Neural crest cell (in vitro differentiated cells): ENCODE measurements at places on chromosomes 1 and 21.

GRCh38 chr21:41859297-41859980 lies 19.7 kb downstream of the PRDM15 start:
- H3K27me3 ChIP-seq = no peaks in the 10 kb centered on the region
- H3K27ac ChIP-seq = no peak overlapping the region
- H3K36me3 ChIP-seq = peaks cover 6% of the 10 kb centered on the region
- no peak for DNase-seq
- no peak overlapping the region for H3K4me3 ChIP-seq

DNA sequence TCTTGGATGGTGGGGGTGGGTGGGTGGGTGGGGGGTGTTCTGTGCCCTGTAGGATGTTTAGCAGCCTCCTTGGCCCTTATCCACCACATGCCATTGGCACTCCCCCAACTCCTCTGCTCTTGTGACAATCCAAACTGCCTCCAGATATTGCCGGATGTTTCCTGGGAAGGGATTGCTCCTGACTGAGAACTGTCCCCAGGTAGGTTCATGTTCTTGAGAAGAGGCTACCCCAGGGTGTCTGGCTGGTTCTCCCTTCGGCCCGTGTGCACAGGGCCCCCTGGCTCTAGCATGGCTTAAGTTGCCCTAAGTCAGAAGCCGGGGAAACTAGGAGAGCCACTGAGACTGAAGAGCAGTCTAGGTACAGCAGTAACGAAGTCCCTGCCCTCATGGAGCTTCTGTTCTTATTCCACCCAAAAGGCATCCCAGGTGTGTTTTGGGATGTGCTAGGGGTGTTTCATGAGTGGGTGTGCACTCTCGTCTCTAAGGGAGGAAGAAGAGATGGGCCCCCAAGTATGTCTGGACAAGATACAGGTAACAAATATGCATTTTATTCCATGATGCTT lies 19.8 kb upstream of the THRAP3 start:
- H3K4me1 ChIP-seq = peaks cover 21% of the 10 kb centered on the region
- DNase-seq = no peak
- no peak overlapping the region for H3K4me3 ChIP-seq
- no peaks in the 10 kb centered on the region for H3K36me3 ChIP-seq

- peaks cover 5% of the 10 kb centered on the region for H3K4me1 ChIP-seq
- peaks cover 12% of the 10 kb centered on the region for H3K36me3 ChIP-seq
- no peak for DNase-seq
- no peak overlapping the region for H3K4me3 ChIP-seq
- H3K27ac ChIP-seq = no peak overlapping the region
- no peaks in the 10 kb centered on the region for H3K27me3 ChIP-seq
Observed at GRCh38 chr1:234258071-234258470, 115.2 kb upstream of the COA6 start.

DNA sequence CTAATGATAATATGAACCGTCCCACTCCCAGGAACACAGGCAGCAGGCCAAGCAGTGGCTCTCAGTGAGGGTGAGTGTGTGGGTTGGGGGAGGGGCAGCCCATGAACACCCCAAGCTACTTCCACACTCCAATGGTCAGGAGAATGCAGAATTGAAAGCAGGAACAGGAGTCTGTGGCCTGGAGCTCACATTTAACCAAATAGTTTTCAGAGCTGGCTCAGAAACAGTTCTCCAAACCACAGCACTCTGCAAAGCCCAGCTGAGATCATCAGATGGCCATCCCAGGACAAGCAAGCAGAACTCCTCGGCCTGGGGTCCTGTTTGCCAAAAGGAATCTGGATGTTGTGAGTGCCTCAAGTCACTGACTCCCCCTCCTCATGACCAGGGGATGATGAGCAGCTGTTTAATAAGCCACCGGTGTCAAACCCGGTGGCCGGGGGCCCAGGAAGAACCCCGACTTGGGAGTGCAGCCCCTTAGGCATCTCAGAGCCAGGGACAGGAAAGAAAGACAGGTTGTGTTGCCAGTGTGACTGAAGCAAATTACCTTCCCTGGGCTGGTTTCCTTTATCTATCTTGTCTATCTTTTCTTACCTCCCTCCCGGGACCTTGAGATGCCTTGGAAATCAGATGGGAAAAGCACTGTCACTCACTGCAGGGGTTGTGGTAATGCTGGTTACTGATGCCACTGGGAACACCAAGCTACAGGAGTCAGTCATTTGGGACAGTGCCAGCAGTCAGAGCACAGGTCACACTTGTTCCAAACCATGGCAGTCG lies 20.4 kb downstream of the DEGS1 start:
- no peak for DNase-seq
- H3K4me1 ChIP-seq = peaks cover 9% of the 10 kb centered on the region
- no peak overlapping the region for H3K4me3 ChIP-seq
- no peaks in the 10 kb centered on the region for H3K27me3 ChIP-seq
- H3K36me3 ChIP-seq = no peaks in the 10 kb centered on the region

DNA sequence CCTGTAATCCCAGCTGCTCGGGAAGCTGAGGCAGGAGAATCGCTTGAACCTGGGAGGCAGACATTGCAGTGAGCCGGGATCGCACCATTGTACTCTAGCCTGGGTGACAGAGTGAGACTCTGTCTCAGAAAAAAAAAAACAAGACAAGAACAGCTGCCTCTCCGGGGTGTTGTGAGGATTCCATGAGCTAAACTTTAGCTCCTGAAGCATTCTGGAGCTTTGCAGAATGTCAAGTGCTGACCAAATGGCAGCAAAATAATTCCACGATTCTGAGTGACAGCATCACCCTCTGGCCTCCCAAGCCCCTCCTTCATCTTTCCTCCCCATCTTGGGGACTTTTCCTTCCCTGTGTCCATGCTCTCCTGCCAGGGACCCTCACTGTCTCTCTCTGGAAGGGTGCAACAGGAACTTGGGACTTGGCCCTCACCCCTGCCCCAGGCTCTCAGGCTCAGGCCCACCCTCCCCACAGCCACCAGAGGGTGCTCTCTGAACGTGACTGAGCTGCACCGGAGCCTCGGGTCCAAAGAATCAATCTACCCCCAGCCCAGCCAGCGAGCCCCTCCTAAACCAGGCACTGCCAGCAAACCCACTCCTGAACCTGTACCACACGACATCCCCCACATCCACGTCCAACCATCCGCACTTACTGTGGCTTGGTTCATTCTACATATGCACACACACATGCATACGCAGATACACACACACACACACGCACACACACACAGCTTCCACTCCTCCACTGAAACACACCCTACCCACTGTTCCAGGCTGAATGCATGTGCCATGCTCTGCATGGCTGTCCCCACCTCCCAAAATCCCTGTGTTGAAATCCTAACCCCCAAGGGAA lies 45.7 kb downstream of the ACOT7 start:
- peak overlapping the region; percentile 14 for H3K4me3 ChIP-seq
- peak; percentile 42 for DNase-seq
- H3K27me3 ChIP-seq = no peaks in the 10 kb centered on the region
- no peak overlapping the region for H3K27ac ChIP-seq
- H3K36me3 ChIP-seq = no peaks in the 10 kb centered on the region

GRCh38 chr1:58031416-58031815 lies 515.1 kb downstream of the OMA1 start:
- no peak overlapping the region for H3K4me3 ChIP-seq
- no peak for DNase-seq
- no peaks in the 10 kb centered on the region for H3K27me3 ChIP-seq
- peaks cover 25% of the 10 kb centered on the region for H3K4me1 ChIP-seq

DNA sequence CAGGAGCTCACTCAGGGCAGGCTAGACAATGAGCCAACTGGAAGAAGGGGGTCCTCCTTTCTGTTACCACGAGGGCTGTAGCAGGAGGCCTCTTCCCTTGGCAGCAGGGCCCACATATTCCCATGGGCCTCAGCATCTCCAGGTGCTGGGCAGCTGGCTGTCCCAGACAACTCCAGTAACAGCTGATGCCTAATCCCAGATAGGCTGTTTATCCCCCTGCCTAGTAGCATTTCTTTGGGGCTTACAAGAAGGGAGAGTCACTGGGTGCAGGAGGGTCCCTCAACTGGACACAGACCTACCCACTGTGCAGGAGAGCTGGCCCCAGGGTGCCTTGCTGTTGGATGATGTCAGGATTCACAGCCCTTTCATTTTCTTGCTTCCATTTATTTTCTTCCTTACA lies 278.2 kb downstream of the DSCAM start:
- H3K36me3 ChIP-seq = peaks cover 2% of the 10 kb centered on the region
- DNase-seq = no peak
- H3K4me1 ChIP-seq = peaks cover 12% of the 10 kb centered on the region
- H3K27ac ChIP-seq = no peak overlapping the region

DNA sequence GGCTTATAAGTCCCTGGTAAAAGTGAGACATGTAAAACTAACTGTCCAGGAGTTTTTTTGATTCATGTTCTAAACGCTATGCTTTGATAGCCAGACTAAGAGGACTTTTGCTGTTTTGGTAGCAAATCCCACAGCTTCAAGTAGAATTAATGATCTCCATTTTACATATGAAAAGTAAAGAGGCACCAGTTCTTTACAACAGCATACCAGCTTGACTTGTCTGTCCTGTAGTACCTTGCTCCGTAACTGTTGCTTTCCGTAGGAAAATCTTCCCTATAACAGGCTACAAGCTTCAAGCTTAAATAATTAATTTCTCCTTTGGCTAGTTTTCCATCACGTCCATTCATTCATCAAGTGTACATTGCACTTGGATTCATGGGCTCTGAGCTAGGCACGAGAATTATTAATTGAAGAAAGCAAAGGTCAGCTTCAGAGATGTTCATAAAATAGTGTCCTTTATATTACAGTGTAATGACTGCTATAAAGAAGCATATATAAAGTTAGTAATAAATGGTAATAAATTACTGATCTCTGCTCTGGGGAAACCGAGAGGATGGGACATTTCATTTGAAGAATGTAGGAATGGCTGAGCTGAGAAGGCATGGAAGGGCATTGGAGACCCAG lies 29.2 kb downstream of the B3GALT5 start:
- peaks cover 53% of the 10 kb centered on the region for H3K4me1 ChIP-seq
- H3K27me3 ChIP-seq = peaks cover 7% of the 10 kb centered on the region
- no peak overlapping the region for H3K27ac ChIP-seq
- H3K4me3 ChIP-seq = no peak overlapping the region
- H3K36me3 ChIP-seq = no peaks in the 10 kb centered on the region
- DNase-seq = no peak

GRCh38 chr1:156499194-156499841 lies 1.3 kb downstream of the MEF2D start:
- peak overlapping the region; percentile 90 for H3K4me3 ChIP-seq
- H3K4me1 ChIP-seq = peaks cover 56% of the 10 kb centered on the region
- no peaks in the 10 kb centered on the region for H3K36me3 ChIP-seq
- peak overlapping the region; percentile 84 for H3K27ac ChIP-seq
- H3K27me3 ChIP-seq = no peaks in the 10 kb centered on the region

- H3K27me3 ChIP-seq = no peaks in the 10 kb centered on the region
- H3K4me1 ChIP-seq = no peaks in the 10 kb centered on the region
- no peak for DNase-seq
- H3K27ac ChIP-seq = no peak overlapping the region
- H3K4me3 ChIP-seq = no peak overlapping the region
Observed at GRCh38 chr21:24055696-24056095, 1551.6 kb downstream of the MRPL39 start.

- DNase-seq = no peak
- no peaks in the 10 kb centered on the region for H3K36me3 ChIP-seq
- peaks cover 15% of the 10 kb centered on the region for H3K27me3 ChIP-seq
- no peak overlapping the region for H3K4me3 ChIP-seq
- H3K27ac ChIP-seq = no peak overlapping the region
Observed at GRCh38 chr1:238152119-238152518, 261.4 kb upstream of the ZP4 start.

- DNase-seq = no peak
- H3K4me3 ChIP-seq = no peak overlapping the region
- H3K36me3 ChIP-seq = no peaks in the 10 kb centered on the region
Observed at GRCh38 chr1:192627901-192628300, 8.0 kb upstream of the RGS13 start.

GRCh38 chr1:205316161-205316566 lies 5.4 kb downstream of the NUAK2 start:
- peaks cover 2% of the 10 kb centered on the region for H3K36me3 ChIP-seq
- peaks cover 94% of the 10 kb centered on the region for H3K4me1 ChIP-seq
- no peak for DNase-seq
- no peaks in the 10 kb centered on the region for H3K27me3 ChIP-seq
- H3K4me3 ChIP-seq = peak overlapping the region; percentile 80
- peak overlapping the region; percentile 12 for H3K27ac ChIP-seq

- H3K4me3 ChIP-seq = no peak overlapping the region
- no peaks in the 10 kb centered on the region for H3K4me1 ChIP-seq
- no peak for DNase-seq
- H3K36me3 ChIP-seq = peaks cover 3% of the 10 kb centered on the region
- no peaks in the 10 kb centered on the region for H3K27me3 ChIP-seq
Observed at GRCh38 chr1:182909578-182909977, 43.4 kb downstream of the SHCBP1L start.

- peaks cover 5% of the 10 kb centered on the region for H3K4me1 ChIP-seq
- no peaks in the 10 kb centered on the region for H3K36me3 ChIP-seq
- DNase-seq = no peak
- peaks cover 10% of the 10 kb centered on the region for H3K27me3 ChIP-seq
Observed at GRCh38 chr1:221782477-221782876, 40.6 kb upstream of the DUSP10 start.

- no peak for DNase-seq
- no peak within 1 kb of the TSS for H3K4me3 ChIP-seq
- peaks cover 21% of the 10 kb centered on the region for H3K27me3 ChIP-seq
- no peaks in the 10 kb centered on the region for H3K36me3 ChIP-seq
- peak within 1 kb of the TSS; percentile 71 for H3K27ac ChIP-seq
- no peaks in the 10 kb centered on the region for H3K4me1 ChIP-seq
Observed at GRCh38 chr1:54017979-54018378, at the start of gene LDLRAD1. Gene LDLRAD1, minus strand, starts transcription at chr1:54018186. Its CDS starts 74 bp downstream, at chr1:54018112.

DNA sequence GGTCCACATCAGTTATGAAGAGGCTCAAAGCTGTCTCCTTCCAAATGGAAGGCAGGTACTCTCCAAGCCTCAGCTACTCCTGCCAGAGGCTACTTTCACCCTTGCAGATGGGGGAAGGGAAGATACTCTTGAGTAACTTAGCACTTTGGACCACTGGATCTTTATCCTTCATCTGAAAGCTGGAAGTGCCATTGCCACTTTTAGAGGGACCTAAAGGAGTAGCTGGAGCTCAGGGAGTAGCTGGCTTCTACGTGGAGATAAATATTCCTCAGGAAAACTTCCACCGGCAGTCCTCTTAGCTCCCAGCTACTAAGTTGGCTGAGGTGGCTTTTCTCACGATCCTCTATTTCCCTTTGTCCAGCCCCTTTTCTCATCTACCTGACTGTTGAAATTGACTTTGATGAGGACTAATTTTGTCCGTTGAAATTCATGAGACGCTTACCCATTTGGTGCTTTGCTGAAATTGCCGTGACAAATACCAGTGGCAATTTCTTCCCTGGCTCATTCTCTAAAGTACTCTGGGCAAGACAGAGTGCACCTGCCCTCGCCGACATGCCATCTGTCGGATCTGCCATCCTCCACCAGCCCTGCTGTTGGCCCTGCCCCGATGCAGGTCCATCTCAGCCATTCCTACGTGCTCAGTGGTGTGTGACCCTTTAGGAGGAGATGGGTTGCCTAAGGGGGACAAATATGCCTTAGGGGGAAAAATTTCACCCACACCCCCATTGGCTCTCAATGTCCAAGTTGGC lies 13.6 kb downstream of the IGSF21 start:
- H3K27ac ChIP-seq = no peak overlapping the region
- no peak overlapping the region for H3K4me3 ChIP-seq
- H3K36me3 ChIP-seq = no peaks in the 10 kb centered on the region
- H3K4me1 ChIP-seq = no peaks in the 10 kb centered on the region
- H3K27me3 ChIP-seq = peaks cover 61% of the 10 kb centered on the region
- no peak for DNase-seq

- H3K27ac ChIP-seq = no peak overlapping the region
- DNase-seq = no peak
- no peaks in the 10 kb centered on the region for H3K27me3 ChIP-seq
- no peaks in the 10 kb centered on the region for H3K4me1 ChIP-seq
- peaks cover 15% of the 10 kb centered on the region for H3K36me3 ChIP-seq
Observed at GRCh38 chr1:55064071-55064581, 24.8 kb downstream of the PCSK9 start.

- H3K4me3 ChIP-seq = peak overlapping the region; percentile 100
- peaks cover 7% of the 10 kb centered on the region for H3K36me3 ChIP-seq
- DNase-seq = peak; percentile 36
- peaks cover 49% of the 10 kb centered on the region for H3K4me1 ChIP-seq
Observed at GRCh38 chr1:114756949-114757454, 782 bp downstream of the CSDE1 start.
